Lower leg skin (tissue), 4 donors: ENCODE measurements at places on chromosomes 4 and X.

GRCh38 chr4:62274782-62275181, 1074.7 kb downstream of the ADGRL3 start:
- DNase-seq = no peak

DNA sequence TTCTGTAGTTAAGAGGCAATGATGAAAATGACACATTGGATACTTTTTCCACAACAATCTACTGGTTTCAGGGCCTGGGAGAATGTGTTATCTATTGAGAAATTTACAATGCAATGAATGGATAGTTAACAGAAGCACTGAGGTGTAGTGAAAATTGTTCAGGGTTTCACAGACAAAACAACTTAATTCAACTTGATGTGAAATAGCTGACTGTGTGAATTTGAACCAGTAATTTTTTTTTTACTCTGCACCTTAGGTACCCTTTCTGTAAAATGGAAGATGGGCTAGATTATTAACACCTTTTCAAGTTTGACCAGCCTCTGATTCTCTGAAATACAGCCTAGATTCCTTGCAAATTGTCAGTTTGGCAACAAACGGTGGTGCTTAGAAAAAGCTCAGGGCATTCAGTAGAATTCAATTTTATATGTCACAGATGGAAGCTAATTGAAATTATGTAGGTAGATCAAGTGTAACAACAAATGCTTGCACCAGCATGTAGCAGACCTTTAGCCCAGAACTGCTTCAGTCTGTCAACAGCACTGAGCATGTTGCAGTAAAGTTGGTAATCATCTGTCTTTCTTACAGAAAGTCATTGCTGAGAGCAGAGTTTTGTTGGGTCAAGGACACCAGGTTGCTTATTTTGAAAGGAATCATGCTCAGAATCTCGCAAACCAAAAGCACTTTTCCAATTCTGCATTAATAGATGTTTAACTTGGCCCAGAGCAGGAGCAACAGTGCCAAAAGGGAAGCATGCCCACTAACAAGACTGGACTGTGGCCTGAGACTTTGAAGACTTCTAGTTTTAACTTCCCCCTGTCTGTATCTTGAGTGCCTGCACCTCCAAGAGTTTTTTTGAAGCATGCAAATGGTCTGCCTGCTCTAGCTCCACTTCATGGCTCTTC, 526.6 kb downstream of the PACRGL start:
- DNase-seq = no peak

GRCh38 chr4:54187148-54187547, 41.9 kb upstream of the PDGFRA start:
- DNase-seq = no peak

GRCh38 chrX:33415459-33415858, 204.1 kb upstream of the DMD start:
- DNase-seq = no peak

- DNase-seq = no peak
These were observed 44.2 kb upstream of the ADAM29 start for GRCh38 chr4:174873931-174874330.

DNA sequence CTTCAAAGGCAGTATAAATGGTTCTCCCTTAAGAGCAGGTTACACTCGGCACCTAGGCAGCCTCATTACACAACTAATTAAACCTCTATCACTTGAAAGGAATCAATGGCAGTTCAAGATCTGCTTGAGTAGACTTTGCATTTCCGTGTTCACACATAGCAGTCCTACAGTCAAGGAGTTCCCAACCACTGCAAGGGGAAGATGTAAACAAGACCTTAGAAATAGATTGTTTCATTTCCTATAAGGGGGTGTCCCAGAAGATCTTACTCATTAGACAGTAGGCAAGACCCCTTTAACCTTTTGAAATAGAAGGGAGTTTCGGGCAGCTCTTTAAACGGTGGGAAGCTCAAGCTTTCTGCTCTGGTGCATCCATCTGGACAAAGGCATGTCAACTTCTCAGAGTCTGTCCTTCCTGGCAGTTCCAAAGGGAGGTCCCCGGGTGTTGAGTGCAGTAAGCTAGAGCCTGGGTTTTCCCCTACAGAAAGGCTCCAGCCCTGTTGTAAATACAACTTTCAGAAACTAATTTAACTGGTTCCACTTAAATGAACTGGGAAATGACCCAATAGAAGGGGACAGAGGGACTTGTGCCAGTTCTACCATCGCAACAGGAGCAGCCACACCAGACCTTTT, 150.8 kb downstream of the RBMX2 start:
- no peak for DNase-seq

GRCh38 chr4:12118651-12119213, 690.0 kb upstream of the HS3ST1 start:
- no peak for DNase-seq

DNA sequence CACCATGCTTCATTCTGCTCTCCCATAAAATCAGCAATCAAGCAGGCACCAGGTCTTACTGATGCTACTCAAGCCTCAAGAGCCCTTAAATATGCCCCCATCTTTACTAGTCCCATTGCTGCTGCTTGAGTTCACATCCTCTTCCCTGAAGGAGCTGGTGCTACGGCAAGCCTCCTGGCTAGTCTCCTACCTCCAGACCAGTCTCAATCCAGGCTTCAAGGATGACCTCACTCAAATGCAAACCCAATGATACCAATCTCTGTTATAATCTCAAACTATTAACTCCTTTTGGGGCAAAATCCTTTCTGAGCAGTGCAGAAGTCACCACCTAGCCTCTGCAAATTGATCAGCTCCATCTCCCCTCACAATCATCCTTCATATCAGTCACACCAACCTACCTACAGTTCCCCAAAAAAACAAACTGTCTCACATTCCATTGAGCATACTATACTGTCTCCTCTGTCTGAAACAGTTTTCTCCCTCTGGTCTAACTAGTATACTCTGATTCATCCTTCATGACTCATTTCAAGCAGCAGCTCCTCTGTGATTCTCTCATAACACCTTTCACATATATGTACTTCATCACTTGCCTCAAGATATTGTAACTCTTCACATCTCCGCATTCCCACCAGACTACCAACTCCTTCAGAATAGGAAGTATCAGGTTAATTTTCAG, 30.0 kb downstream of the PAPSS1 start:
- no peak for DNase-seq

GRCh38 chrX:54529151-54529550, 868 bp upstream of the GNL3L start:
- no peak for DNase-seq

DNA sequence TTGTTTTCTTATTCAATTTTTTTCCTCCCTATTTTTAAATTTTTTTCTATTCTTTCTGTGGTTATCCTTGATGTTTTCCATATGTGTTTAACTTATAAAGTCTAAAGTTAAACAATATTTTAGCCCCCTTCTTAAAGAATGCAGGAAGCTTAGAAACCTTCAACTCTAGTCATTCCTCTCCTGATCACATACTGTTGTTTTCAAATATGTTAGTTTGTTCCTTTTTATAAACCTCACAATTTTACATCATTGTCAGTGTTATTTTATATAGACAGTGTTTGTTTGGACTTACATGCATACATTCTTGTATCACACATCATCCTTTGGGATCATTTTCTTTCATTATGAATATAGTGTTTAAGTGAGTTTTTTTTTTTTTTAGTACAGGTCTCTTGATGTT, 31.6 kb downstream of the KANTR start:
- no peak for DNase-seq

DNA sequence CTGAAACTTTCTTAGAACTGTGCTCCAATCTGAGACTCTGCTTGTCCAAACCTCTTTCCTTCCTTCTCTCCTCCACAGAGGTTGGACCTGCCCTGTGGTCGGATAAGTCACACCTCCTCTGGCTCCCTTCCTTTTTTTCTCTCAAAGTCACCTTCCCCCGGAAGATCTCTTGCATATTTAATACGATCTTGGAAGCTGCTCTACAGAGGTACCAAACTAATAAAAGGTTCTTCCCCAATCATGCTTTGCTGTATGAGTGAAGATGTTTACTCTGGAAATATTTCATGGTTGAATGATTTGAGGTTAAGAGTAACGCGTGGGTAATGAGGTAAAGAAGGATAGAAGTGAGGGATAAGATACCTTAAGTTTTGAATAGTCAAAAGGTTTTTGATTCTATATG, 166.0 kb downstream of the ATG4A start:
- no peak for DNase-seq

DNA sequence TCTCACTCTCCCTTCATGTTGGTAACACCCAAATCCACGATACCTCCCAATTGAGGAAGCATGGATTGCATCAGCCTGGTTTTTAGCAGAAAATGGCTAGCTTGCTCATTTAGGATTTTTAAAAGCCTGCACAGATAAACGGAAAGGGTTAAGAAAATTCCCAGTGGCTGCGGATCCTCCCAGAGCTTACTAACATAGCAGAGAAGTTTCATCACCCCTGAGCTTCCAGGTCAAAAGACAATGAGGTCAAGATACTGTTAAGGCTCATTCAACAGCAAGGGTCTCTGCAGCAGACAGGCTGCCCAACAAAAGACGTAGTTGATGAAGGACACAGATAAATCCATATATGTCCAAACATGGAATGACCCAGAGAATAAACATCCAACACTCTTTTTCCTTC, 220.2 kb downstream of the ASMT start:
- DNase-seq = no peak

DNA sequence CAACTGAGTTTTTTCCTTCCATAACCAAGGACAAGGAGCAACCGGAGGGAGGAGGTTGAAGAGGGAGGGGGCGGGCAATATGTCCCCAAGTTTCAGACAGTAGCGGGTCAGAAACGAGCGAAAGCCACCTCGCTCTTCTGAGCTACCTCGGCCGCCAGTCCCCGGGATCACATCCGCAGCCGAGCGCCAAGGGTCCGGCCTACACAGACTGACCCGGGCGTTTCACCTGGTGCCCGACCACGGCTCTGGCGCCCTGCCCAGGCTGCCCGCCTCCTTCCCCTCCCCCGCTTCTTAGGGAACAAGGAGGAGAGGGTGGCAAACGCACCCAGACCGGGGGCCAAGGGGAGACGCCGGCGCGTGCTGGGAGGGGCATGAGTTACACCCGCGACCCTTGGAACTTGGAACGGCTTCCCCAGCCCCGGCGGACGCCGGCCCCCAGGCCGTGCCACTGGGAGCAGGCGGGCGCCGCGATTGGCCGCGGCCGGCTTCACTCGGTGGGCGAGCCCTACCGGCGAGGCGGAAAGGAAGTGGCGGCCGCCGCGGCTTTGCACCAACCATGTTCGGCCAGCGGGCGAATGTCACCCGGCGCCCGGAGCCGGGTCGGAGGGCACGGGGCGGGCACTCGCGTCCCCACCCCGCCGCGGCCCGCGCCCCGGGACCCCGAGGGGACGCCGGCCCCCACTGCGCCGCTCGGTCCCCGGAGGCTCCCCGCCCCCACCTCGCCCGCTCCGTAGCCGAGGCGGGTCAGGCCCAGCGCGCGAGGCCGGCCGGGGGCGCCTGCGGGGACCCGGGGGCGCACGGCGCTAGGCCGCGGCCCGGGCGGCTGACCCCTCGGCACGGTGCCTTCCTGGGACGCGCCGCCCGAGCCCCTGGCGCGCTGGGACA, 1.5 kb downstream of the IRF2 start:
- DNase-seq = peak; percentile 94

GRCh38 chrX:23504895-23505294, 162.4 kb upstream of the PRDX4 start:
- DNase-seq = no peak
